Fibroblast of mammary gland (primary cell): ENCODE measurements at places on chromosomes 1 and 21.
A peak's percentile ranks its signal among the peaks of the same experiment; 100 is the strongest.

DNA sequence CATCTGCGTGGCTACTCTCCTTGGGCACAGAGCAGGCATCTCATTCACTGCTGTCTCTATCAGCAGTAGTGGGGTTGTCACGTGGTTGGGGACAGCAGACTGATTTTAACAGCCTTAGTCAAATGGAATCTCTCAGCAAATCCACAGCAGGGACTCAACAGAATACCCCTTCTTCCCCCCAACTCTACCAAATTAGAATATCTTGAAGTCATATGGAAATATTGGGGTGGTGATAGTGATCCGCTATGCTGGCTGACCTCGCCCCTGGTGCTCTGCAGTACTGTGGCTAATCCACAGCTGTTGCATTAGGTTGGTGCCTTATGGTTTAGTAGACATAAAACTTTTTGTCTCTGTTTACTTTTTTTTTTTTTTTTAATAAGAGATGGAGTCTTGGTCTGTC is 23.9 kb downstream of the HHAT start:
- no peak for DNase-seq

- DNase-seq = peak; percentile 45
Measured at GRCh38 chr1:217524787-217525520, 105.9 kb downstream of the GPATCH2 start.

DNA sequence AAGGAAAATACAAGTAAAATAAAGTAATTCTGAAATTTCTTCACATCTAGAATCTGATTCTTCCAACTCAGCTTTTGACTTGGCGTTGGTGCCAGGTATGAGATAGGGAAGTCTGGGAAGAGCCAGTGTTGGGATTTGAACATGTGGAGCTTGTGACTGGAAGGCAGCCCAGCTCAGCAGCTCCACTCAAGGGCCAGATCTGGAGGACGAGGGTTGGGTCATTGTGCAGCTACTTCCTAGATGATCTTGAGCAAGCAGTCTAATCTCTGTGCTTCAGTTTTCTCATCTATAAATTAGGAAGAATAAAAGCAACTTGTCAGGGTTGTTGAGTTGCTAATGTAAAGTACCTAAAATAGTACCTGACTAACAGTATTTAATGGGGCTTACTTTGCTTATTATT is 5.0 kb downstream of the ADARB1 start:
- no peak for DNase-seq

DNA sequence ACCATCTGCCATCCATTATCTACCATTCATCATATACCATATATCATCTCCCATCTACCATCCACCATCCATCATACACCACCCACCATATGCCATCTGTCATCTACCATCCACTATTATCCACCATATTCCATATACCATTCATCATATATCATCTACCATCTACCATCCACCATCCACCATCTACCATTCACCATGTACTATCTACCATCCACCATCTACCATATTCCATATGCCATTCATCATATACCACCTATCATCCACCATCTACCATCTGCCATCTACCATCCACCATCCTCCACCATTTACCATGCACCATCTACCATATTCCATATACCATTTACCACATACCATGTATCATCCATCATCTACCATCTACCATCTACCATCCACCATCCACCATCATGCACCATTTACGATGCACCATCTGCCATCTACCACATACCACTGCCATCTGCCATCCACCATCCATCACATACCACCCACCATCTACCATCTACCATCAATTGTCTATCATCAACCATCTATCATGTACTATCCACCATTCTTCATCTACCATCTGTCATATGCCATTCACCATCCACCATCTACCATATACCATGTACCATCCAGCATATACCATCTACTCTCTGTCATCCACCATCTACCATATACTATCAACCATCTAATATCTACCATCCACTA is 50.6 kb upstream of the RAB4A start:
- no peak for DNase-seq

- no peak for DNase-seq
Measured at GRCh38 chr1:32557812-32558211, 18.6 kb downstream of the ZBTB8A start.

DNA sequence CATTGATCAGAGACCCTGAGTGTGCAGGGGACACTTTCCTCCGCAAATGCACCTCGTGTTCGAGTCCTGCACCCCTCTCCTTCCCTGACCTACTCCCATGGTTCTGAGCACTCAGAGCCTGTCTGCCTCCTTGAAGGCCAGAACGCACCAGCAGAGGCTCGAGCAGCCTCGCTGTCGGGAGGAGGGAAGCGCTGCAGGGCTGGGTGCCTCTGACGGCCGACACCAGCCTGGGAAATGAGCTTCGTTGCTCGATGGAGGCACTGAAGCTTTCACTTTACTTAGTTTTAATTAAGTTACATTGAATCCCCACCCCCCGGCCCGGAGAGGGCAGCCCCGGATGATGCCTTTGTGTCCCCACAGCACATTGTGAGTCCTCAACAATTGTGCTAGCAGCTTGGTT is 156.3 kb upstream of the ARHGEF16 start:
- no peak for DNase-seq

DNA sequence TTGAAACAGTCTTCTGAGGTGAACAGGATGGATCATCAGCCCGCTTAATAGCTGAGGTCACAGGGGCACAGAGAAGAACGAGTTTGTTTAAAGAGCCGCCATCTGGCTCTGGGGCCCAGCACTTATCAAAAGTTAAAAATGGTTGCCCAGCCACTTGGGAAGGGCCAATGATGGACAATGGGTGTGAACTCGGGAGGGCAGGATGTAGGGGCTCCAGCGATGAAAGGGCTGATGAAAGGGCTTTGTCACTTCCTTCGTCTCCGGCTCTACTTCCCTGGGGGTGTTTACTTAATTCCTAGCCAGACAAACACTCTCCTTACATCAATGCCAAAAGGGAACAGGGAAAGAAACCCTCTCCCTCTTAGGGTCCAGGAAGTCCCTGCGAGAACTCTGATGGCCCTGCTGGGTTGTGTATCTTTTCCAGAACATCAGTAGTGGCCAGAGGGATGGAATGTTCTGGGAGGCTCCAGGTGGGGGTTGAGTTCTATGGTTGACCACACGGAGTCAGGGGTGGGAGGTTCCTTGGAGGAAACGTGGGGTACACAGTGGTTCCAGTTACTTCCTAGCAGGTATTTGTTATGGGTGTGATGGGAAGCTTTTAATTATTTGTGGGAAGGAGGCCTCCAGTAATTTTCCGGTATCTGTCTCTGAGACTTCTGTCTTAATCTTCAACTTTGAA is 9.0 kb upstream of the ABCG1 start:
- no peak for DNase-seq

DNA sequence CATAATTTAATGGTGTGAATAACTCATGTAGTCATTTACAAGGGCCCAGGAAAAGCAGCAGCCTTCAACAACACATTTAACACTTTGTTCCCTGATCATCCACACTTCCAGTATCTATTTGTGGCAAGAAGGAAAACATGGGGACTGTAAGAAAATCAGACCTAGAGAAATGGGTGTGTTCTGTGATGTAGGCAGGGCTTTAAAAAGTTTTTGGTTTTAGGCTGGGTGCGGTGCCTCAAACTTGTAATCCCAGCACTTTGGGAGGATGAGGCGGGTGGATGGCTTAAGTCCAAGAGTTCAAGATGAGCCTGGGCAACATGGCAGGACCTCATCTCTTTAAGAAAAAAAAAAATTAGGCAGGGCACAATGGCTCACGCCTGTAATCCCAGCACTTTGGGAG is 14.2 kb upstream of the WDR47 start:
- DNase-seq = no peak

DNA sequence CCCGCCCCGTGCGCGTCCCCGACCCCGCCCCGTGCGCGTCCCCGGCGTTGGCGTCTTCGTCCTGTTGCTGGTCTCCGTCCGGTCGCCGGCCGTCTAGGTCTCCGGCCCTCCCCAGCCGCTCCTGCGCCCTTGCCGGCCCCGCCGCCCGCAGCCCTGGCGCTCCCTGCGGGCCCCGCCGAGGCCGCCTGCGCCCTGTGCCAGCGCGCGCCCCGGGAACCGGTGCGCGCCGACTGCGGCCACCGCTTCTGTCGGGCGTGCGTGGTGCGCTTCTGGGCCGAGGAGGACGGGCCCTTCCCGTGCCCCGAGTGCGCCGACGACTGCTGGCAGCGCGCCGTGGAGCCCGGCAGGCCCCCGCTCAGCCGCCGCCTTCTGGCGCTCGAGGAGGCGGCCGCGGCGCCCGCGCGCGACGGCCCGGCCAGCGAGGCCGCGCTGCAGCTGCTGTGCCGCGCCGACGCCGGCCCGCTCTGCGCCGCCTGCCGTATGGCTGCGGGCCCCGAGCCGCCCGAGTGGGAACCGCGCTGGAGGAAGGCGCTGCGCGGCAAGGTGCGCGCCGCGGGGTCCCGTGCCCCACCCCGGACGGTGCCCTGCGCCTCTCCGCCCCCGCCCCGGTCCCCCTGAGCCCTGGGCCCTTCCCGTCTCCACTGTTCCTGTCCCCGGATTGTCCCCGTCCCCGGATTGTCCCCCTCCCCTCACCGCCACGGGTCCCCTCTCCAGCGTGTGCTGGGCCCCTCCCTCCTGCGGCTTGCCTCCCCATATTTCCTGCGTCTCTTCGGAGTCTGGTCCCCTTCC is at the start of gene RNF187:
Gene RNF187 (plus strand): TSS at position 47 of the 789 bp plus-strand sequence.
- DNase-seq = no peak

- DNase-seq = no peak
Measured at GRCh38 chr1:162107911-162108310, 38.4 kb downstream of the NOS1AP start.
